ENCODE measurements at places on chromosomes 1 and 21. TPM values are rescaled to one million over a fixed set of nuclear protein-coding genes. Genes with fewer than 3 reads are reported as not detected.

JAM2 gene
- 3.7 TPM for total RNA-seq

CDK18 gene
- 31.5 TPM for total RNA-seq

AMY1B gene
- not detected for total RNA-seq

SERTAD4 gene
- total RNA-seq: 8.0 TPM

ANGPTL3 gene
- total RNA-seq: not detected
